ENCODE measurements at places on chromosomes 5 and 9.
A peak's percentile ranks its signal among the peaks of the same experiment; 100 is the strongest.

GRCh38 chr5:176629853-176630680, at the start of the genes EIF4E1B and SNCB:
EIF4E1B (plus strand) TSS chr5:176630675; CDS start chr5:176642788, 12,113 bp downstream.
SNCB (minus strand) TSS chr5:176630534; CDS start chr5:176629654, 880 bp downstream.
- peak; percentile 62 for DNase-seq

DNA sequence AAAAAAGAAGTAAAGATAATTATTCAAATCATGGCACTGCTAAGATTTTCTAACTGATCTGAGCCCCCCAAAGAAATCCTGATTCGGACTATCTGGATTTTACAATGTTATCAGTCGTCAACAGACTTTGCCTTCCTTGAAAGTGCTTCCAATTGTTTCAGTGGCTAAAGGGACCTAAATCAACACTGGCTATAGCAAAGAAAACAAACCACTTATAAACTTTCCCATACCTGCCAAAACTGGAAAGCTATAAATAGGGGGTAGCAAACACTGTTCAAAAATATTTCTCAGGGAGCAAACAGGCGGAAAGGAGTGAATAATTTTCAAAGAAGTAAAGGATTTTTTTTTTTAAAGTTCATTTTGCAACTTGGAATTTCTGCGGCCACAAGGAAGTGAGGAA, 105.6 kb upstream of the LIFR start:
- no peak for DNase-seq

DNA sequence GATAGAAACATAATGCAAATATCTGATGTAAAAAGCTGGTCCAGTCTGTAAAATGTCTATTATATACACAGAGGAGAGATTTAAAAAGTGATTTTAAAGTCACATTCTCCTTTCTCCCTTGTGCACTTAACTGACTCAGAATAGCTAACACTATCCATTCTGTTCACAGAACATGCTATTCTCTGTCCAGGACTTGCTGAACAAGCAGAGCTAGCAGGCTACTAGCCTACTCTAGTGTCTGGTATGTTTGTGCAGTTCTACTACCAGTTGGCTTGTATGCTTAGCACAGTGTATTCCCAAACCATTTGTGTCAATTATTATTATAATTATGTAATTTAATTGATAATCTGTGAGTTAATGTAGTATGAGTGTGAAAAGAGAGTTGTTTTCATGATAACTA, 161.7 kb upstream of the NUDT12 start:
- DNase-seq, result no peak

DNA sequence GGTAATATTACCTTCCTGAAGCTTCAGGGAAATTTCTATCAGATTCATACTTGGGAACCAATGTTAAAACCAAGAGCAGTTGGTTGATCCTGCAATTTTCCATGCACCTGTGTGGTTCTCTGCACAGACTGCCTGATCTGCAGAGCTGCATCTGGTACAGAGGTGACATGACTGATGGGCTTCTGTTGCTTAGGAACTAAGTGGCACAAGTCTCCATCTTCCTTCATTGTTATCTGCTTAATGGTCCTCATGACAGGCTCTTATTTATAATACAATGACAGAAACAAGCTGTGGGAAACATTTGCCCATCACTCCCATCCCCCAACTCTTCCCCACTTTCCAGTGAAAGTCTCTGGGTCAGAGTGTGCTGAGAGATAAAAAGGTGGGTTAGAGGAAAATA, 799.1 kb downstream of the TAF11L14 start:
- DNase-seq, result no peak

GRCh38 chr9:127780126-127780885, 1.8 kb upstream of the SH2D3C start:
- DNase-seq, result no peak

DNA sequence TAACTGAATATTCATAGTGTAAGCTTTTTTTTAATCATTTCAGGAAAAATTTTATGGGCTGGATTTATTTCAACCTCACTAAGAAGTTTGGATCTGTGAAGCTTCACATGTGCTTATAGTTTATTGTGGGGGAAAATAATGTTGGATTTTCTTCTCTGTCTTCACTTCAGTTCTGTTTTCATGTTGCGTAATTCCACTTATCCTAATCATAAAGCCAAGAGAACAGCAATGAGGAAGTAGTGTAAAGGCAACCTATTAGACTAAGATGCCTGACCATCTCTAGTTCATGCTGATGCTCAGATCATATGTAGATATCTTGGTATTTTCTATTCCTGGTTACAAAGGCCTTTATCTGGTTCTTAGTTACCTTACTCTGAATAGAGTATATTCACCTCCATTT, 50.0 kb downstream of the CD180 start:
- DNase-seq, result no peak

DNA sequence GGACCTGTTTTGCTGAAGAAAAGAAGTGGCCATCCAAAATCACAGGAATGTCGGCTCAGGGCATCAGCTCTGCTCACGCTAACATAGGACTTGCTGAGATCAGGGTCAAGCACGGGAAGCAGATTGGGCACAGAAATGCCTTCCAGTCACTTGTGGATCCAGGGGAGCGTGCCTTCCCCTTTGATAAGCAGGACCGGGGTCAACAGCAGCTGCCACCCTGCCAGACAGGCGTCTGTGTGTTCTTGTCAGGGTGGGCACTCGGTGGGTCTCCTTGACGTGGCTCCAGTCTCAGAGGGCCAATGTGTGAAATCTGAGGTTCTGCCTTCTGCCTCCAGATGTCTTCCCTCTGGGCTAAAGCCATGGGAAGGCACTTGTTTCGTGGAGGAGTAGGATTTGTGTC, 313.7 kb upstream of the IRX4 start:
- DNase-seq, result no peak

DNA sequence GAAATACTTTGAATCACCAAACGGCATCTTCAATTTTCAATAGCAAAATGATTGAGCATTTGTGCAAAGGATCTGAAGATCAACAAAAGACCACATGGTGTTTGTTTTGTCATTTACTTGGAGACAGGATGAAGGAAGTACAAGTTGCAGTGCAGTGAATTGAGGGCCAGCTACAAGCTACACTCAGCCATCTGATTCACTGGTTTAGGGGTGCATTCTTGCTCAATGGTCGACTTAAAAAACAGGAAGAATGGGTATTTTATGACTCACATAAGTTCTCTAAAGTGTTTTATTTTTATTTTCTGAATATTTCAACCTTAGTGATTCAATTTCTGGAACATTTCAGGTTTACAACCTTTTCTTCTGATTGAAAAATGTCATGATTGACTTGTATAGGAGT, 412.1 kb upstream of the ADAMTSL1 start:
- no peak for DNase-seq

- DNase-seq, result no peak
These were observed 21.6 kb downstream of the RIC1 start for GRCh38 chr9:5650356-5651105.

DNA sequence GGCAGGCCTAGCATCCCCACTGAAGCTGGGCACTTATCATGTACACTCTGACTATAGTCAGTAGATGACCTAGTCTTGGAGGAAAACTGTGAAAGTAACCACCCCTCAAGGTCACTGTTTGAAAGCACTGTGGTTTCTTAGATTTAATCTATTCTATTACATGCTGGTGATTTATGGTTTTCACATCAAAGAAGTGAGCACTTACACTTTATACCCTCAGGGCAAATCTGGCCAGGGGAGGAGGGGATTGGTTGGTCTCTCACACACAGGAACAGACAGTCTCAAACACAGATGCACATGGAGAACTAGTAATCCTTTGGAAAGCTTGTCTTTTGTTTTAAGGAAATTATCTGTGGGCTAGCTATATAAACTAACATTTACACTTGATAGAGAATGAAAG, 17.9 kb upstream of the SPIN1 start:
- DNase-seq, result no peak

- DNase-seq, result no peak
These were observed 41.3 kb downstream of the LRSAM1 start for GRCh38 chr9:127492616-127493015.

DNA sequence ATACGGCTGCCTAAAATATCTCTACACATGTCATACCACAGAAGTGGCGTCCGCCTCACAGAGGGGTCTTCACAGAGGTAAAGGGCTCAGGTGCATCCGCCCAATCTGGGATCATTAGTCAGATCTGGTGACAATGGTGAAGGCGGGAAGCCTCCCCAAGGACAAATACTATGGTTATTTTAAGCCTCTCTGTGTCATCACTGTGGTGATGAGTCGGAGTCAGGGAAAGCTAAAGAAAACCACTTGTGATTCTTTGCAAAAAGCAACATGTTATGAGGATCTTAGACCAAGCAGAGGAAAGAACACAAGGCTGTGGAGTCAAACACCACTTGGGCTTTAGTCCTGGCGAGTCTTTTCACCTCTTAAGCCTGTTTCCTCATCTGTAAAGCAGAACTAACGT, 190.4 kb downstream of the DRD1 start:
- peak; percentile 31 for DNase-seq

DNA sequence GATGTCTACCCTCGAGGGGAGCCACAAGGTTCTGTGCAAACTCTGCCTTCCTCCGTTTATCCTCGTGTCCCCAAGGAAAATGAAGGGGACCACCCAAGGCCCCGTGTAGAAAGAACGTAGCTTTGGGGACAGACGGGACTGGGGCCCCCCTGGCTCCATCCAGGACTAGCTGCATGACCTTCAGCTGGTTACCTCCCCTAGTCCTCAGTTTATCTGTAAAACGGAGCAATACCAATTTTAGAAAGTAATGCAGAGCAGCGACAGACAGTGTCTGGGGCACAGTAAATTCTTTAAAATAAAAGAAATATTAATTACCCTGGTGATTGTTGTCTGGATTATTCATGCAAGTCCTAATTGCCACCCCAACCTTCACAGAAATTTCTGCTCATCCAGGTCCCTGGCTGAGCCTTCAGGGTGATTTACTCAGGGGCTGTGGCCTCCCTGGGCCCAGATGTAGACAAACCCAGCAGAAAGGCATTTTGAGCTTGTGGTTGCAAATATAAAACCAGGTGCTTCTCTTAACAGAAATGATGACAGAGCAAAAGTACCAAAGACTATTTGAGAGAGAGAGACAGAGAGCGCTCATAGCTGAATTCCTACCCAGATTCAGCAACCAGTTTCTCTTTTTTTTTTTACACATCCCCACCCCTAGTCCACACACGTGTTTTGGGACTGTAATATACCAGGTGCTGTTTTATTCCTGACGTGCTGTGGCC, 155.1 kb upstream of the SMIM23 start:
- DNase-seq, result no peak

GRCh38 chr9:95272830-95273229, 44.7 kb downstream of the FANCC start:
- no peak for DNase-seq

DNA sequence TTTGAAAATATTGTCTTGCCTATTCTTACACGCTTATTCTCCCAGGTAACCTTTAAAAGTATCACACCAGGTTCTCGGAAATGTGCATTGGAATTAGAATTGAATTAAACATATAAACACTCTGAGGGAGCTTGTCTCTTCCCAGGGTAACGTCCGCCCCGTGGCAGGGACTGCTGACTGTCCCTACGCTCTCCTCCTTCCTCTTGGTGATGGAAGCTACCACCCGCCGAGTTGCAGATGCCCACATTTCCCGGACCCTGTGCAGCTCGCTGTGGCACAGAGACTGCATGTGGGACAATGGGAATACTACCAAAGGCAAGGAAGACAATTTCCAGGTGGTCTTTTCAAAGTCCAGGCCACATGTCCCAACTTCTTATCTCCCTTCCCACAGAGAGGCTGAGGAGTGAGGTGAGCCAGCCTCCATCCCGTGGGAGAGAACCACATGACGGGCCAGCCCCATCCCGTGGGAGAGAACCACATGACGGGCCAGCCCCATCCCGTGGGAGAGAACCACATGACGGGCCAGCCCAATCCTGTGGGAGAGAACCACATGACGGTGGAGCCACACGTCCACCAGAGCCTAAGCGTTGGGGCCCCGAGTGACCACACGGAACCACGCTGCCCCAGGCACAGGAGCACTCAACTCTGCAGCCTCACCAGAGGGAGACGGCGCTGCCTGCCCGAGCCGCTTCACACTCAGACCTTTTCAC, 249.4 kb upstream of the IRX1 start:
- DNase-seq, result no peak

- no peak for DNase-seq
These were observed 63.8 kb downstream of the TMOD1 start for GRCh38 chr9:97565262-97565661.

DNA sequence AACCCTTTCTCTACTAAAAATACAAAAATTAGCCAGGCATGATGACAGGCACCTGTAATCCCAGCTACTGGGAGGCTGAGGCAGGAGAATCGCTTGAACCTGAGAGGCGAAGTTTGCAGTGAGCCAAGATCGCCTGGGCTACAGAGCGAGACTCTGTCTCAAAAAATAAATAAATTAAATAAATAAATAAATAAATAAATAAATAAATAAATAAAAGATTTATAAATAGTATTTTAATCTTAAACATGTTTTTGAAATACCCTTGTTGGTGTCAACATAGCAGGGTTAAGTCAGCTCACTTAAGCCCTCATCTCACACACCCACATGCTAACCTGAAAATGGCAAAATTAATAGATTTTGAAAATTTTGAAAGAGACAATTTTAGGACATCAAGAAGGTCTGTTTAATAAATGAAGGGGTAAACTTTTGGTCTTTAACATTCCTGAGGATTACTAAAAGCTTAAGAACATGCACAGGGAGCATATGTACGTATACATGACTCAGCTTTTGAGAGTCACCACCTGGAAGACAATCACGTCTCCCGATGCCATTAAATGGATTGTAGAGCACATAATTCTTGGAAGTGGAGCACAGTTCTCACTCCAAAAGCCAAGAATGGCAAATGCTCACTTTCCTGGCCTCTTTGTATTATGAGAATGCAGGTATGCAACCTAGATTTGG, 202.5 kb downstream of the GDNF start:
- no peak for DNase-seq

- peak; percentile 65 for DNase-seq
These were observed 12.4 kb downstream of the GZMK start for GRCh38 chr5:55036477-55036876.

DNA sequence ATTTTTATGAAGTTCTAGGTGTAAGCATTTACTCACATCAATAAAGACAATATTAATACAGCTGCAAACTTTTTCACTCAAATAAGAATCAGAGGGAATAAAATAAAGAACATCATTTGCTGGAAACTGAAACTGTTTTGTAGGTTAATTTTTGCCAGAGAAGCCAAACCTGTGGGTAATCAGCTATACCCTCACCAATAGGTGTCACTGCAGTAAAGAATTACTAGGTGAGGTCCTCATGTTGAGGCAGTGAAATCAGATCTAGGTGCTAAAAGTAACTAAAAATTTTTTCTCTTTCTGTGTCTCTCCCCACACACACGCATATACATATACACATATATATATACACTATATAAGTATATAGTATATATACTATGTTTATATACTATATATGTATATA, 1016.3 kb upstream of the SEMA6A start:
- DNase-seq, result no peak
